NCI-H2081 treated with DMSO at 0.1 percent for 48 hours (cell line): ENCODE measurements at places on chromosomes 3 and 15.

- no peak for DNase-seq
Observed at GRCh38 chr15:76963596-76963995, 31.3 kb upstream of the PSTPIP1 start.

DNA sequence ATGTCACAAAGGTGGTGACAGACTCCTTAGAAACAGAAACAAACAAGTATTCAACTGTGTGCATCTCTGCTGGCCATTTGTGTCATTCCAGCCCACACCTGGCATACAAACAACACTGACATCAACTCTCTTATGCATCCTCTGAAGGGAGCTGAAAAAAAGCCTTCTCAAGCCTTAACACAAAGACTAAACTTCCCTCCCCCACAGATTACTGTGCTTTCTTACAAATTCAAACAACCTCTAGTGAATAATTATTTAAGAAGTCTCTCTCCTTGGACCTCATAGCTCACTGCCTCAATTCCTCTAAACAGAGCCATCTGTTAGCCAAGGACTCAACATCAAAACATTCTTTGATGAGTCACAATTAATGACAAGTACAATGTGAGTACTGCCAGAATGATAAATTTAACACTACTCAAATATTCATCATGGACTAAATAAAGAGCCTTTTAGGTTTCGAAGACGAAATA is 132.1 kb downstream of the WDR76 start:
- no peak for DNase-seq

DNA sequence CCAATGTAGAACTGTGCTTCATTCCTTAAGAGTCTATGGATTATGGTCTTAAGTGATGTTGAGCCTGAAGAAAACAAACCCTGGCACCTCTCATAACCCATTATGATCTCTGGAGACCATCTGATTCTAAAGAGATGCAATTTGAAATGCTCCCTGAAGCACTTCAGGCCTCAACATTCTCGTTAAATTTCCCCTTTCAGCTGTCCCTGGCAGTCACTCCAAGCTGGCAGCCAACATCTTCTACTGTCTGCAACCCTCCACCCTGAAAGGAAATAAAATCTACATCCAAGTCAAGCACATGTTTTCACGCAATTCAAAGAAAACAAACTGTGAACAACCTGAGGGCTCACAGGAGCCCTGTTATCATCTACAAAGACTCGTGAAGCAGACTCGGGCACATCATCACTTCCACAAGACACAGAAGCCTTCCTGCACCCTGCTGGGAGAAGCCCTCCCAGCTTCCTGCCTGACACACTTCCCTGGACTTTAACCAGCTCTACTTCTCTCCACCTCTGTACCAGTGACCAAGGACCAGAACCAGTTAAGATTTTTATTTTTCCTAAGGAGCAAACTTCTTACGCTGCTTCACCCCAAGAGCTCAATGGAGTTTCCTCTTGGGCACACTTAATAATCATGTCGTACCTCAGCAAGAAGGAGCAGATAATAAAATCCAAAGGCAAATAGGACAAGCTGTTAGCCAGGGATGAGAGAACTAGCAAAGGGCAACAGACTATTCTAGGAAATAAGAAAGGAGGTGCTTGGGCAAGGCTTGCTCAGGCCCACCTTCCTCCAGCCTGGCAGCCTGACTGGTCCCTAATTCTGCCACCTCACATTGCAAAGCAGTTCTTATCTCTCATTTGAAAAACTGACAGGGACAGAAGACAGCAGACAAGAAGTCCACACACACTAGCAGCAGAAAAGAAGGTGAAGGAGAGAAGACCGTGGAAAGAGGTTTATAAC is 67.1 kb downstream of the MAGI1 start:
- DNase-seq = no peak

DNA sequence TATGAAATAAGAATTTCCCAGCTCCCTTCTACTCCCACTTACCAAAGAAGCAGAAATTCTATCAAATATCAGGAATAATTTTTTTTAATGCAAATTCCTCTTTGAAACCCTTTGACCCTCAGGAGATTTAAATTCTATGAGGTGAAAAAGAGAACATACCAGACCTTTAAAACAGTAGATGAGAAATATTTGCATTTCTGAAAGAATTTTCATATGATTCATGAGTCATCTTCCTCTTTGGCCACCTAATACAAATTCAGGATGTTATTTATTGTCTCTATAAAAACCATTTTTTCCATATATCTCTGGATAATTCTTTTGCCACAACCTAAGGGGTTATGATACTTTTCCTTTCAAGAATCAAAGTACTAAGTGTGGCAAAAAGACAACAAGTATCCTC is 67.3 kb upstream of the ST3GAL6 start:
- no peak for DNase-seq

DNA sequence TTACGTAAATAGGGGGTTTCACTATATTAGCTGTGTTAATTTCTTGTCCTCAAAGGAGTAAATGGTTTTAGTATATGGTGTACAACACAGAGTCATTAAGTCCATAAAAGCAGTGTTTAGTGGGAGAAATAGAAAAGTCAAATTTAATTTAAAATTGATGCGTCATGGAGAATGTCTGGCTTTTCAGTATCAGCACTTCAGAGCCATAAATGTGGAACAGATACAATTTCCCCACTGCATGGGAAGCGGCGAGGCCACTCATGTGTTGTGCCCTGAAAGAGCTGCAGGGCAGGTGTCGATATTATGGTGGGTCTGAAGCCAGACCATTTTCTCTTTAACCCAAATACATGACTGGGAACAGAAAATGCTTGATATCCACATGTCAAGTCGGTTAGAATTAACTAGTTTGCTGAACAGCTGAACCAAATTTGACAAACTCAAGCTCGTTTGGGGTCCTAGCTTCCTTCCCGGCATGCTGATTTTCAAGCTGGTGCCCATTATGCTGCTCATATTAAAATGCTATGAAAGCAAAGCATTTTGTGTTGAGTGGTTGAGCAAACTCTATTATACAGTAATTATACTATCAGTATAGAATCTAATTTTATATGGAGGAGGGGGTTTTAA is 364.6 kb upstream of the TBL1XR1 start:
- no peak for DNase-seq

DNA sequence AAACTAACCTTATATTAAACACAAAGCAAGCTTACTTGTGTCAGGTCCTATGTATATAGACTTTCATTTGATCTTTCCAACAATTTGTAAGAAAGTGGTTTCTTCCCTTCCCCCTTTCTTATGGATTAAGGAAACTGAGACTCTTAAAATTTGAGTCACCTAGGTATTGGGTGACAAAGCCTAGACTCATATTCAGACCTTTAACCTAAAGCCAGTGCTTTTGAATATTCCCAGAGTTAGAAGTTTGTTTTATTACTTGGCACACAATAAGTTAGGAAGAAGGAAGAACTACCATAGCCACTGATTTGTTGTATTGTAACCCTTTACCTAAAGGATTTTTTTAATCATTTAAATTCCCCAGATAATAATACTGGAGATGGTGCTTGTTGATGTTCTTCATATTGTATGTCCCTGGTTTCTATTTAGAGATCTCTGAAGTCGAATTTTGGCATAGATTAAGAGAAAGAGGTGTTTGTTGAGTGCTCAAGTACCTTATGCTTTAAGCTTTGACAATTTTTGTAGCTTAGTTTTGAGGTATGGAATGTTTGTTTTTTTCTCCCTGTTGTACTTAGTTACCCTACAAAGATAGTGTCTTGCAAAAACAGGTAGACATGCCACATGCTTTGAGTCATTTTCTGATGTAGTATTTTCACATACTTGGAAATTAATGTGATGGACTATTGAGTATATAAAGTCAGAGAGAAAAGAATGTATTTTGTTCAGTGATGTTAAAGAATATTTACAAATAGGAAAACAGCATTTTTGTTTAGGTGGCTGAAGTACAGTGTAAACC is 11.2 kb downstream of the TSC22D2 start:
- DNase-seq = no peak
